ENCODE measurements at places on chromosomes 7 and 10.

DNA sequence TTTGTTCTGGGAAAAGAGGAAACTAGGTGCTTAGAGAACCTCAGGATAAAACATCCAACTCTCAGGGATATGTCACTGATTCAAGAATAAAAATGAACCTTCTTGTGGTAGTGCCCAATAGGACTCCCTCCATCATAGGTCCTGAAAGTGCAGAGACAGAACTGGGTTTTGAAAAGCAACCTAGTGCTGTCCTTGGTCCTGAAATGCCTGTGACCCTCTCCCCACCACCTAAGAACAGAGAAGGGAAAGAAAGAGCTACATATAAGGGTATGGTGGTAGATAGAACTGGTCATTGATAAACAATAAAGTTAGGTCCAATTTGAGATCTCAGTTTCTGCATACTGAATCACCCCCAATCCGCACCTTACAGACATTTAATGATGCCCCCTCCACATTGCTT is 953.3 kb downstream of the XPNPEP1 start:
- no peak for DNase-seq

DNA sequence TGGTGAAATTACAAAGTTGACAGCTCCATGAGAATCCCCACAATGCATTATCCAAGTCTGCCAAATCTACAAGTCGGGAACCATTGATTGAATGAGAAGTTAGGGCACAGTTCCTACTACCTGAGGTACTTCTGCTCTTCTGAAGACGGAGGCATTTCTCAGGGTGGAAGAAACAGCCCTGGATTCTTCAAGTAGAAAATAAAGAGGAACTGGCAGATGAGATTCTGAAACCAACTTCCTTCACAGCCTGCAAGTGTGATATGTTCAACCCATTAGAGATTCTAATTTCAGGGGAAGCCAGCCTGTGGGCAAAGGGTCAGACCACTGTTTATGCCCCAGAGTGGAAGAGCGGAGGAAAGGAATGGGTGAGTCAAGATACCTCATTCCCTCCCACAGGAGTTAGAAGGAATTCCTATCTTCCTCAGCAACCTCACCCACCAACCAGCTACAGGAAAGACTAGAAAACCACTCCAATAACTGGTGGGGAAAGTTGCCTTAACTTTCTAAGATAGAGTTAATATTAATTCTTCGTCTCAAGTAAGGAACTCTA is 50.5 kb upstream of the BMPER start:
- no peak for DNase-seq

- DNase-seq, result no peak
These were observed 35.9 kb downstream of the DENND2A start for GRCh38 chr7:140604760-140605159.

GRCh38 chr10:112359606-112360307 is 14.2 kb upstream of the ACSL5 start:
- no peak for DNase-seq

GRCh38 chr7:155856656-155857055 is 44.4 kb upstream of the SHH start:
- DNase-seq, result no peak

DNA sequence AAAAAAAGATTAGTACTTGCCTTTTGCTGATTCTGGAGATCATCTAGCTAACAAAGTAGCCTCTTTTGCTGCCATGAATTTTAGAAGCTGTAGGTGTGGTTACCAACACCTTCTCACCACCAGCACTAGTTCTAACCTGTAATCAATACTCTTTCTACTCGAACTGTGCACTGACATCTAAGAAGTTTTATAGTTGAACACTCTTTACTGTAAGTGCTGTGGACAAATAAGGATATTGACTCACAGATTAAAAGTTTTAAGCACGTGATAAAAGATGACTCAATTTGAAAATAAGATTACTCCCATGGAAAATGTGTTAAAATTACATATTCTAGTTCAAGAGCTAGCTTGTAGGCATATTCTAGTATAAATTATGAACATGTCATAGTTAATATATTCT is 89.9 kb downstream of the REEP3 start:
- no peak for DNase-seq

GRCh38 chr10:9315292-9315691 is 1260.8 kb downstream of the GATA3 start:
- DNase-seq, result no peak

- no peak for DNase-seq
These were observed 59.5 kb upstream of the NPTX2 start for GRCh38 chr7:98557538-98558031.

GRCh38 chr10:102678842-102679289 is 34.6 kb downstream of the TRIM8 start:
- peak; percentile 65 for DNase-seq

DNA sequence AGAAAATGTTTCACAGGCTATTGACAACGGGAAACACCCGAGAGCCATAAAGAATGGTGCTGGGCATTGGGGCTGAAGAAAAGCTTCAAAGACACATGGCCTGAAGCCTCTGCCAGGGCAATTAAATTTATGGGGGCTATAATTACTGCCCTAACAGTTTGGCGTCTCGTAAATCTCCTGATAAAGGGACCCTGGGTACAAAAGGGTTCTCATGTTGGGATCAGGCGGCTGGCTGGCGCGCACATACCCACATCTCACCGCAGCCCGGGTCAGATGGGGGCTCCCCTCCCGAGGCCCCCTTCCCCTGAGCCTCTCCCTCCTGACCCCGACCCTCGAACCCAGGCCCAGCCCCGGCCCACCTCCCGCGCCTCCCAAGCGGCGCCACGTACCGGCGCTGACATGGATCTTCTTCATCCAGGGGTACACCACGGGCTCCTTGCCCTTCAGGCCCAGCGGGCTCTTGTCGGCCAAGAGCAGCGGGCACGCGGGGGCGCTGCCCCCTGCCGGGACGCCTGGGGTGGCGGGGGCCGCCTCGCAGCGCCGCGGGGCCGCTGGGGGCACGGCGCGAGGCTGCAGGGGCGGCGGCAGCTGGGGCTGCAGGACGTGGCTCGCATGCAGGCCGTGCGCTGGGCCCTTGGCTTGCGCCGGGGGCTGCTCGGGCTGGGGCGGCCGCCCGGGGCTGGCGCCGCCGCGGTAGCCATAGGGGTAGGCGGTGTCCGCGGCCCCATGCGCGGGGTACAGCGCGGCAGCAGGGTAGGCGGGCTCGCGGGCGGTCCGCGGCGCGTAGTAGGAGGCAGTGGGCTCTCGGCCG is 623 bp downstream of the HOXA4 start:
- no peak for DNase-seq

- no peak for DNase-seq
These were observed 18.6 kb downstream of the FOXK1 start for GRCh38 chr7:4700577-4701235.

Data from amygdala (tissue), 56 donors.